ENCODE measurements at places on chromosomes 12 and 14.

DNA sequence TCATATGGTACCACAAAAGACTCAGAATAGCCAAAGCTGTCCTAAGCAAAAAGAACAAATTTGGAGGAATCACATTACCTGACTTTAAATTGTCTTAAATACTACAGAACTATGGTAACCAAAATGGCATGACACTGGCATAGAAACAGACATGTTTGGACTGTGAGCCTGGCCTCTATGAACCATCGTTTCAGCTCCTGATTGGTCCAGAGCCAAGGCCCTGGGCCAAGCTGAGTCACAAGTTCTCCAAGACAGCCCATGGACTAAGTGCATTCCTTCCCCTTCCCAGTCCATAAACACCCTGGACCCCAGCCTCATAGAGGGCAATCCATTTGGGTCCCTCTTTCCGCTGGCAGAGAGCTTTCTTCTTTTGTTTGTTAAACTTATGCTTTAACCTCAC lies 12.1 kb upstream of the PRR4 start:
- no peak for DNase-seq

DNA sequence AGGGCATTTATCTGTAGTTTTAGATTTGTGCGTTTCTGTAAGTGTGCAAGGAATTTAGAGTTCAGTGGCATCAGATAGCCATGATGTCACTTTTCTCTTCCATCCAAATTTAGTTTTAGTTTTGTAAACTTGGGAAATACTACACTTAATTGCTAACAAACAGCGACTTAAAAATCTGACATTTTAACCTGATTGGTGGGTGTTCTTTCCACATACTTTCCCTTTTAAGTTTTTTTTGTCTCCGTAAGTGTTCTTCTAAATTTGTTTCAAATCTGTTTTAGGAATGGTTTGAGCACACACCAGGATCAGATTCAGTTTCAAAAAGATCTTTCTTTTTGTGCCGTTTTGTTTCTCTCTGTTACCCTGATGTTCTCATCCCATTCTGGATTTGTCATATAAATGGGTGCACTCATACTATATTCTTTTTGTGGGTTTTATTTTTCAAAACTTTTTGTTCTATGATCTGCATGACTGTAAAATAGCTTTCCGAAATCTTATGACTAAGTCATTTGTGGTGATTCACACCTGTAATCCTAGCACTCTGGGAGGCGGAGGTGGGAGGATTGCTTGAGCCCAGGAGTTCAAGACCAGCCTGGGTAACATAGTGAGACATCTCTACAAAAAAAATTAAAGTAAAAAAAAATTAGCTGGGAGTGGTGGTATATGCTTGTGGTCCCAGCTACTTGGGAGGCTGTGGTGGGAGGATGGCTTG lies 58.9 kb downstream of the FBXO34 start:
- no peak for DNase-seq

DNA sequence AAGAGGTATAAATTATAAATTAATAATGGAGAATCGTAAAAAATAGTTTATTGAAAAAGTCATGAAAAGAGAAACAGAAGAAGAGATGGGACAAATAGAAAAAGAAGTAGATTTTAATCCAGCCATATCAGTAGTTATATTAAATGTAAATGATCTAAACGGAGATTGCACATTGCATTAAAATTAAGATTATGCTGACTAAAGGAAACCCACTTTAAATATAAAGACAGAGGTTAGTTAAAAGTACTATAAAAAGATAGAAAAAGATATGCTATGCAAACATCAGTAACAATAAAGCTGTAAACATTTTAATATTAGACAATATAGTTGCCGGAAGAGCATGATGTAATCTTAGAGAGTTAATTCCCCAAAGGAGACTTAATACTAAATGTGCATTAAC lies 5.4 kb upstream of the MBIP start:
- no peak for DNase-seq

DNA sequence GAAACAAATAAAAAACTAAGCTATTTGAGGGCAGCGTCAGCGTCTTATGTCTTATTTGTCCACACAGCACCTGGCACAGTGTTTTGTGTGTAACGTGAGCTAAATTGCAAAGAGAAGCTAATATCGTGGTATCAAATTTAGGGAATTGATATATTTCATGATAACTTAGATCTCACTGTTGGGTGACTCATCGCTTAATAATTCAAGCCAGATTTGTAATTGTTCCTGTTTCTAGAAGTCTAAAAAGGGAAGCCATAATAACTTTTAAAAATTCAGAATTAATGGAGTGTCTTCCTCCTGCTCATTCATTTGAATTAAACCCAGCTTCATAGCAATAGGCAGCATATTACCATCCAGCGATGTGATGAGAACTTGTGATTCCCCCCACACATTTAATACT lies 214.7 kb downstream of the PDZRN4 start:
- no peak for DNase-seq
